ENCODE measurements at places on chromosomes 1 and 21.

DNA sequence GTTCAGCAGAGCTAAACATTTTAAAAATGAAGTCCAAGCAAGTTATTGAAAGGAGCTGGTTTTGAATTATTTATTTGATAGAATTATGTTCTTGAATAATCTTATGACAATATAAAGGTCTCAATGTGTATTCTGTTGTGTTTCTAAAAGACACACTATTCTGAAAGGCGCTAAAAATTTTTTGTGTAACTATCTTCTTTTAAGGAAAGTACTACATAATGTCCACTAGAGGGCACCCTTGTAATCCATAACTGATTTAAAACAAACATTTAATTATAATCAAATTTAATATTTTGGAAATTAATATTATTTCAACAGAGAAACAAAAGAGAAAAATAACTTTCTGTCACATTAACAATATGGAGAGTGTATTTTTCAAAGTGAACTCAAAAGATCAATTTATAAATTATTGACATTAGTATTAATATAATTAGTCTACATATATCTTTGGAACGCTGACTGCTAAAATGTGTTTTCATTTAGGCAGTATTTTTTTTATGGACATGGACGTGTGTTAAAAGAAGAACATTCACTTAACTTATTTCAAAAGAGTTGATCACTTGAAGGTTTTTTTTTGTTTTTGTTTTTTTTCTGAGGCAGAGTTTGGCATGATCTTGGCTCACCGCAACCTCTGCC is 248.4 kb downstream of the DENND1B start:
- no peak for DNase-seq

GRCh38 chr1:226945106-226945857 is 5.2 kb downstream of the COQ8A start:
- no peak for DNase-seq

DNA sequence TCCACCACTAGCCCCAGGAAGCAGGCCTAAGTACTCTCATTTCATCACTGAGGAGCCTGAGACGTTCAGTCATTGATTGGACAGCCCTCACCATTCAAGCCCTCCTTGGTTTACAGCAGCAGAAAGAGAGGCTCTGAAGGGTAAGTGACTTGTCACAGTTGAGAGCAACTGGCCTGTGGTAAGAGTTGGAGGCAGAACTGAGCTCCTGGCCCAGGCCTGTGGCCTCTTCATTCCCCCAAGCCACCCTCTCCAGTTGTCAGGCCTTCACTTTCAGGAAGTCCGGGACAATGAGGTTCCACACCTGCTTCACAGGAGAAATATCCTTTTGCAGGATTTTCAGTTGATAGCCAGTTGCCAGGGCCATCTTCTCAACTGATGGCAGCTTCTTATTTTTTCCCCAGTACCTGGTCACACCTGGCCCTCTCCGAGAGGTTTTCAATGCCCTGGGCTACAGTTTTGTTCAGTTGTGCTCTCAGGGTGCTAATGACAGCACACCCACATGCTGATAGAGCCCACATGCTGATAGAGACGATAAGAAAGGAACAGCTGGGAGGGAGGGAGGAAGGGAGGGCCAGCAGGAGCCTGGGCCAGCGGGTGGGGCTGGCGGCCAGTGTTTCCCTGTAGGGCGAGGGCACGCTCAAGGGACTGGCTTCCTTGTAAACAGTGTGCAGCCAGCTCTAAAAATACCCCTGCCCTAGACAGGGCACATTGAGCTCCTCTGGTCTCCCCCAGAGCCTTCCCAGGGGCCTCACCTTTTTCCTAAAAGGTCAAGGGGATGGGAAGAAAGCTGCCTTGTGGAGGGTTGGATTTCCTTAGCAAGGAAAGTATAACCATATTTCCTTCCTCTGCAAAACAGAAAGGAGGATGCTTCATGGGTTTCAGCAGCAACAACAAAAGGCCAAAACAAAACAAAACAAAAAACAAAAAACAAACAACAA is 112.7 kb upstream of the JUN start:
- DNase-seq = no peak

DNA sequence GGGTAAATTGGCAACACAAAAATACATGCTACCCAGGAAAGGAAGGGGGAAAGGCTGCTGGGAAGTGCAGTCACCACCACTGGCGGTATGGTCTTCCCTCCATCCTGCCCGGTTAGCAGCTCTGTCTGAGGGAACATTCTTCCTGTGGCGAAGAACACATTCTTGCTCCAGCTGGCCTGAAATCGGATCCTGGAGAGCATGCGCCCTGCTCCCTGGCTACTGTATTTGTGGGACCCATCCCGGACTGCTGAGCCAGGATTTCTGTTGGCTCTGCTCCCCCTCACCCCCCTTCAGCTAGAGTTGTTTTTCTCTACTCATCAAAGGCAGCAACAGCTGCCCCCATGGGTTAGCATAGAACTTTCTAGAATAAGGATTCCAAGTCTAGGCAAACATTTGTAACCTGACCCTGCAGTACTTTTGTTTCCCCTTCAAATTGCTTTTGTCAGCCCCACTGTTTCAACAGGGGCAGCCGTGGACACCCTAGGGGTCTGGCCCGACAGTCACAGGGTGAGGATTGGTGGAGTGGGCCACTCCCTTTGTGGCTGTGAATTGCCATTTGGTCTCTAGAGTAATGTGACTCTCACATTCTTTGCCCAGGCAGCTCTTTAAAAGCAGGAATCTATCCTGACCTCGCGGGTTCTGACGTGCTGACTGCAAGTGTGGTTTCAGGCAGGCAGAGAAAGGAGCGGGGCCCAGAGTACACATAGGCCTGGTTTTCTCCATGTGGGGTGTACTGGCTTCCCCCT is 157.7 kb downstream of the TOMM20 start:
- DNase-seq = peak; percentile 53

DNA sequence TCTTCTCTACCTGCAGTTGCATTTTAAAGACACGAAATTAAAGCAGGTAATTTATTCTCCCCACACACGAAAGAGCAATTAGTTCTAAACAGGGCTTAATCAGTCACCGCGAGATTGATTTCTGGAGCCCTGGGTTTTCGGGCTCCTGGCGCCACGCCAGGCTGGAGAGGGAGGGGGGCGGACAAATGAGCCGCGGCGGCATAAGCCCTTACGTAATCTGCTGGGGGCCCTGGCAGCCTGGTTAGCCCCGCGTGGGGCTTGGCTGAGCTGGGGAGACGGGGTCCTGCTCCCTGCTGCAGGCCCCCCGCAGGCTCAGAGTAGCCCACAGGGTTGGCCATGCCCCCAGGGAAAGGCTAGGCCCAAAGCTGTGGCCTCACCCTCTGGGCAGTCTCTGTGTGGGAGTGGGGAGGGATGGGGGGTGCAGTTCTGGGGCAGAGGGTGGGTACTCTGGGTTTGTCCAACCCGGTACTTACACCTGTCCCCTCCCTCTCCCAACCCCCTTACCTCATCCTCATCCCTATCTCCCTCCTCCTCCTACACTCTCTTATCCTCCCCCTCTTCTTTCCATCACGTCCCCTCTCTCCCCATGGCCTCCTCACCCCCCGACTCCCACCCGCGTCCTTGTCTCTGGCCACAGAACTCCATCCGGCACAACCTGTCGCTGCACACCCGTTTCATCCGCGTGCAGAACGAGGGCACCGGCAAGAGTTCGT is 19.9 kb downstream of the FOXO6 start:
- DNase-seq = peak; percentile 88

GRCh38 chr1:226548256-226549093 is at the start of gene STUM:
STUM (plus strand) TSS chr1:226548764; CDS start chr1:226548905, 141 bp downstream.
- DNase-seq = no peak

GRCh38 chr1:53657891-53658396 is 81.0 kb downstream of the GLIS1 start:
- no peak for DNase-seq

- DNase-seq = no peak
These were observed 393.5 kb upstream of the ADGRL2 start for GRCh38 chr1:81407000-81407821.

GRCh38 chr21:24428591-24429199 is 1178.6 kb downstream of the MRPL39 start:
- no peak for DNase-seq

DNA sequence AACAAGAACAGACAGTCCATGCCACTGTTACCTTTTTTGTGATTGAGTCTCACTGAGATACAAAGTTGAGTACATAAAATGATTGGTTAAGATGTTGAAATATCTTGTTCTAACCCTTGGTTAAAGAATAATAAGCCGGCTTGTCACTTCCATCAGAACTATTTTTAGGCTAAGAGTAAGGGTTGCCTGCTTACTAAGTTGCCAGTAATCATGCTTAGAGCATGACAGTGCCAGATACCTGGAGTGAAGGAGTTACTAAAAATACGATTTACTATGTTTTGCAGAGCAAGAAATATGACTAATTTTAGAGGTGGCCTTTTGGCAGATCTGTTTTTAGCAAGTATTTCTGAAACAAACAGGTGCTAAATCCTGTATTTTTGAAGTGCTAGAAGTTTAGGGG is 6.0 kb downstream of the HUNK start:
- no peak for DNase-seq

GRCh38 chr21:32611471-32611997 is 643 bp downstream of the CFAP298 start:
- no peak for DNase-seq

- no peak for DNase-seq
These were observed 239.5 kb downstream of the HMCN1 start for GRCh38 chr1:185973645-185974044.

DNA sequence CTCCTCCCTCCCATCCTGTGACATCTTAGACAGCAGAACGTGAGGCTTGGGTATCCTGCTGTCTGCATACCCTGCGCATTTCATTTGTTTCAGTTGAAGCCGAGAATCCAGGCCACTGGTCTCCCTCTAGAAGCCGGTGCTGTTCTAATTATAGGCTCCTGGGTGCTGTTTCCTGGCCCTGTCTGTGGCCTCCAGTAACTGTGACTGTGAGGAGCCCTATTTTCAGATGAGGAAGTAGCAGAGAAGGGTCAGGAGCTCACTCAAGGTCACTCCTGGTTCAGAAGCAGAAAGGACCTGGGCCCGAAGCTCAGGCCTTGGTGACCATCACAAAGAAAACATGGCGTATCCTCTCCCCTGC is 24.0 kb downstream of the COQ8A start:
- DNase-seq = no peak

DNA sequence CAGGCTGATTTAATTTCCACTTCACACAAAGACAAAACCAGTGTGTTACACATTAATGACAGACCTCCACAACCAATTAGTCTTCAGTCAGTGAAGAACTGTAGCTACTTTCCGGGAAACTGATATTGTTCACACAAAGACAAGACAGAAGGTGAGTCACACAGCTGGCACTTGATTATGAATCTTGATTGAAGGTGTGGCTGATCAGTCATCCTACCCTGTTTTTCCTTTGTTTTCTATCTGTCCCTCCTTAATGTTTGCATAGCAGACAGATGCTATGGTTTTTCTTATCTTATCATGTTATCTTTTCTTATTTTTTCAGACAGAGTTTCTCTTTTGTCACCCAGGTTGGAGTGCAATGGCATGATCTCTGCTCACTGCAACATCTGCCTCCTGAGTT is 185.1 kb upstream of the GREM2 start:
- no peak for DNase-seq

DNA sequence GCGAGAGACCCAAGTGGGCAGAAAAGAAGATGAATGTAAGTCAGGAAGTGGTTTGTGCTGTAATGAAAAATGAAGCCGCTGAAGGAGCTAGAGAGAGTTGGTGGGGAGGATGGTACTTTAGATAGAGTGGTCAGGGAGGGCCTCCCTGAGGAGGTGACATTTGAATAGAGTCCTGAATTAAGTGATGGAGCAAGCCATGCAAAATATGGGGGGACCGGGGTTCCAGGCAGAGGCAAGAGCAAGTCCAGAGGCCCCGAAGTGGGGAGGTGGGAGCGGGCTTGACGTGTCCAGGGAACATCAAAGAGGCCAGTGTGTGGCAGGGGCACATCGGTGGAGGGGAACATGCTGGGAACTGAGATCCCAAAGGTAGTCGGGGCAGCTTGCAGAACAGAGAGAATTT is 43.1 kb downstream of the OPRD1 start:
- DNase-seq = no peak

DNA sequence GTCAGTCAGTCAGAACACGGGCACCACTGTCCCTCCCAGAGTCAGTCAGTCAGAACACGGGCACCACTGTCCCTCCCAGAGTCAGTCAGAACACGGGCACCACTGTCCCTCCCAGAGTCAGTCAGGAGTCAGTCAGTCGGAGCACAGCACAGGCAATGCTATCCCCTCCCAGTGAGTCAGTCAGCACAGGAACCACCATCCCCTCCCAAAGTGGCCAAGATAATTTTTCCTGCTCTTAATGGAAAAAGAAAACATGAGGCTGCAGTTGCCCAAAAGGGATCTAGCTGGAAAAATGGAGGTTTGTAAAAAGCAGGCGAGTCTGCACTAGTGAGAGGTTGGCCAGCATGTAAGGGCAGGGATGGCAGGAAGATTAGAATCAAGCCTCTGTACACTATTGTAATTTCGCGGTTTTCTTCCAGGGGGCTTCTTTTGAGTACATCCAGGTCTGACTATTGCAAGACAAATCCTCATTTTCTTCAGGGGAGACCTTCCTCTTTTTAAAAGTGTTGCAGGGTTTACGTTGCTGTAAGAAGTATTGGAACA is 213.8 kb downstream of the SIPA1L2 start:
- DNase-seq = no peak

DNA sequence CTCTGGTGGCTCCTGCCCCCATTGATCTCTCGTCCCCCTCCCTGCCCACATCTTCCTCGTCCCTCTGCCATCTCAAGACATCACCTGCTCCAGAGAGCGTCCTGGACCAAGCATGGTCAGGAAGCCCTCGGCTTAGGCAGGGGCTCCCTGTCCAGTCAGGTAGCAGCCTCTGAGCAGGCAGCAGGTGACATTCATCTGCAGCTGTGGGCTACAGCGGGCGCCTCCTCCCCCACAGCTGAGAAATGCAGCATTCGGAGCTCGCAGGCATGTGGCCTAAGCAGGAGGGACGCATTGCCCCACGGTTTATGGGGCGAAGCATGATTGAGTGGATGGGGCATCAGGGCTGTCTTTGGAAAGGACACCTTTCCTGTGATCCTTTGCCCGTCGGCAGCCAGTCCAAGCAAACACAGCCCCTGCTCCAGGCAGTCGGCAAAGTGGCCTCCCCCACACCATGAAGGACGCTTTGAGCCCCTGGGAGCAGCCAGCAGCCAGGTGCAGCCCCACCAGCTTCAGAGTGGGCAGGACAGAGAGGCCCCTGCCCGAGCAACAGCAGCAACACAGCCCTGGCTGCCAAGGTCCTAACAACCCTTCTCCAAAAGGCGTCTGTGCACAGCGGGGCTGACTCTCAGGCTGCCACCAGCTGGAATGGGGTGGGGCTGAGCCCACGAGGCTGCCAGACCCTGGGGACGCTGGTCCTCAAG is 234.1 kb upstream of the VAMP3 start:
- no peak for DNase-seq
